Stimulated activated CD4-positive, alpha-beta T cell treated with anti-CD3 and anti-CD28 coated beads, Interleukin-15, amount 100 ng/mL, for 1 hour (primary cell): ENCODE measurements at places on chromosomes 5 and 9.

- no peak for DNase-seq
Observed at GRCh38 chr9:81759680-81760215, 70.4 kb upstream of the TLE1 start.

GRCh38 chr9:111237447-111237846 lies 92.6 kb downstream of the OR2K2 start:
- no peak for DNase-seq

DNA sequence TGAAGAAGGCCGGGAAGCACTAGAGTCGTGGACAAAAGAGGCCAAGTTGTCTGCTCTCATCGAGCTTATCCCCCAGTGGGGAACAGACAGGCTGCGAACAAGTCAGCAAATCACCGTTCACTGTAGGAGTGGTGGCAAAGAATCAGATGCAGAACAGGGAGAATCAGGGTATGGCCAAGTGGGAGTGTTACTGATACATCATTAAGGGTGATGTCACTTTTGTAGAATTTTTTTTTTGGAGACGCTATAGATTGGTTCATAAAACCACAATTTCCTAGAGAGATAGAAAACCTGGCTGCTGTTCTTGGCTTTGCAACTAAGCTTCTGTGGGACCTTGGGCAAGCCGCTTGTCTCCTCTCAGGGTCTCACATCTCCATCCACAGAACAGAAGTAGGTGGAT lies 21.3 kb downstream of the SPRY4 start:
- no peak for DNase-seq

DNA sequence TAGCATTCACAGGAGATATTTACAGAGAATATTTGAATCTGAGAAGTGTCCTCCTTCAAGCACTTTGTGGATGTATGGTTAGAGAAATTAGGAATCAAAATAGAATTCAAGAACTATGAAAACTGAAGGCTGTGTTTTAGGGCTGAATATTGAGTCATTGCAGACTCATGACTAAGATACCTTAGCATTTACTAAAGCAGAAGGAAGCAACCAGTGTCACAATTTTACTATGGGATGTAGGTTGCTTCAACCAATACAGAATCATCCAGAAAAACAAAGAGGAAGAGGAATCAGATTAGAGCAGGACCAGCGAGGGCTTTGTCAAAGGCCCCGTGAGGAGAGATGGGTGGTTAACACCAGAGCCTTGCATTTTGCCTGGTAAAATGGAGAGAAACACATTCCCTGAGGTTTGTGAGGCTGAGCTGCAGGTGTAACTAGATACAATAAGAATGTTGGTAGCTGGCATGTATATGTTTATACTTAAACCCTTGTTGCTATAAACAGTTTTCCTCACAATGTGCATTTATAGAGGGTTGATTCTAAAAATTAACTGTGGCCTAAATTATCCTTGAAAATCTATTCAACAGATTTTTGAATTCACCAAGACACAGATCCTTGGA lies 518.1 kb downstream of the AGTPBP1 start:
- no peak for DNase-seq

DNA sequence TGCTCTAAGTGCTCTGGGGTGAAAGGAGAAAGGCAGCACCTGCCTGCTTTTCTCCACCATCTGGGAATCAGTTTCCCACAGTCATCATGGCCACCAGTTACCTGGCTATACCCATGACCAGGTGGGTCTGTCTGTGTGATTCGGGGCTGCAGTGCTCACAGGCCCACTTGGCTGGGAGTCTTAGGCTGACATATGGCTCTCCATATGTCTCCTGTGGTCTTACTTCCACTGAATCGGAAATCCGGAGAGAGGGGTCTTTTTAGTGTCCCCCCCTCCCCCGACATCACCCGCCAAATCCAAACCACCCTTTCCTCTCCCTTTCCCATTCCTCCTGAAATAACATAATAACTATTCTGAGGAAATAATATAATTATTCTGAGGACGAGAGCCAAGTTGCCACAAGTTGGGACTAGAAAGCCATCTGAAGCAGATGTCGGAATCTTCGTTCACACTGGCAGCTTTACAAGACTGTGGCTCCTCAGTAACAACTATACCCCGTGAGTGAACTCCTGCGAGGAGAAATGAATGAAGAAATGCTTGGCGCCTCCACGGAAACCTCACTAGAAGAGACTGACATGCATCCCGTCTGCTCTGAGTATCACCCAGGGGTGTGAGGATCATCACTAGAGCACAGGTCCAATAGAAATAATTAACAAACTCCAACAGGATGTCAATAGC lies 143.4 kb downstream of the MYO10 start:
- no peak for DNase-seq

DNA sequence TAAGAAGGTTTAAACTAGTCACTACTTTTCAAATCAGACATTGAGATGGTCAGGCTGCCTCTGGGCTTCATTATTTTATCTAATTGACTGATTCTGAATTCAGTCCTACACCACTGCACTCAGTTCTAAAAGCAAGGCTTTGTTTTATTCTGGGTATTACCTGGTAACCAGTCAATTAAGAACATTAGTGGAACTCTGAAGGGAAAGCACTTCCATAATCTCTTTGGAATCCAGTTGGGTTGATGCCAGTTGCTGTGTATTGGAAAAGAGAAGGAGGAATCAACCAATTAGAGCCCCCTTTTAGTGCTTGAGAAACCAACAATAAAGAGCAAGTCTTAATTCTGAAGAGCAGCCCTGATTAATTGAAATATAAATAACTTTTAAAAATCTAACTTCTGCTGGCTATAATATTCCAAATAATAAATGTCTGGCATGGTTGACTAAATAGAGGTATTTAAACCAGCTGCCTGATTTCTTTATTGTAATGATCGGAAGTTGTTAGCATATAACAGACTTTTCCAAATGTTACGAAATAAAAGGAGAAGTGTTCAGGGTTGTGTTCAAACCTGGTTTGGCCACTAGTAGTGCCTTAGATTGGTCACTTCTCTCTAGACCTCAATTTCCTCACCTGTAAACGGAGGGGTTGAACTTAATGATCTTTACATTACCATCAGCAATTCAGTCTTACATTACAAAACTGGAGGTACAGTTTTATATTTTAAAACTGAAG lies 32.0 kb downstream of the CPEB4 start:
- no peak for DNase-seq

- no peak for DNase-seq
Observed at GRCh38 chr5:171992305-171992704, 14.1 kb downstream of the FBXW11 start.

DNA sequence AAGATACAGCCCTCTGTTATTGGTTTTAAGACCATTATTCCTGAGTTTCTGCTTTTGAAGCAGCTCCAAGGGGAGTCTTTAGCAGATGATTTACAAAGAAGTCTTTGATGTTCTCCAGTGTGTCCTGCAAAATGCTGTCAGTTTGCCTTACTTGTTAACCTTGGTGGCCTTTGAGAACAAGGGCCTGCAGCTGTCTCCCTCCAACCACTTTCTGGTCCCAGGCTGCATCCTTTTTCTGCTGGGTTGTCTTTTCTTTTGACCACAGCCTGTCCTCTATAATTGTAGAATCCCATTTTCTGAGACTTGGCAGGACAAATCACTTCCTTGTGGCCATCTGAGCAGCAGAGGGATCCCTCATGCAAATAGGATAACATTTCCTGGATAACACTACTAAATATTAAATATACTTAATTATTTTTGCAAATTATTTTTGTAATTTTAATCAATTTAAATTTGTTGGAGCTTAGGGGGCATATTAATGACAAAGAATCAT lies 281.4 kb downstream of the DMRT2 start:
- DNase-seq: no peak

DNA sequence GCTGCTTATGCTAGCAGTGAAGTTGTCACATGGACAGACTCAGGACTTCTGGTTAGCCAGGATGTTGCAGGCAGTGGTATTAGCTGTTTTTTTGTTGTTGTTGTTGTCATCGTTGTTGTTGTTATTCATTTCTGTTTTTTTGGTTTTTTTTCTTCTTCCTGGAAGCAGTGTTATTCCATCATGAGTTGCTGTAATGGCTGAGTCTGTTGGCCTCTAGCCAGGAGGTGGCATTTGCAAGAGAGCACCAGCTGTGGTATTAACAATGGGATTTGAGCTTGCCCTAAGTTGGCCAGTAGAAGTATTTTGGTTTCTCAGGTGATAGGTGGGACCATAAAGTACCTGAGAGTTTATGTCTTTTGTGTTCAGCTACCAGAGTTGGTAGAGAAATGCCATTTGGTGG lies 561.1 kb downstream of the KCTD16 start:
- no peak for DNase-seq

GRCh38 chr5:136620016-136620419 lies 254.7 kb upstream of the TRPC7 start:
- no peak for DNase-seq

- no peak for DNase-seq
Observed at GRCh38 chr5:172644266-172644665, 3.2 kb downstream of the NEURL1B start.

DNA sequence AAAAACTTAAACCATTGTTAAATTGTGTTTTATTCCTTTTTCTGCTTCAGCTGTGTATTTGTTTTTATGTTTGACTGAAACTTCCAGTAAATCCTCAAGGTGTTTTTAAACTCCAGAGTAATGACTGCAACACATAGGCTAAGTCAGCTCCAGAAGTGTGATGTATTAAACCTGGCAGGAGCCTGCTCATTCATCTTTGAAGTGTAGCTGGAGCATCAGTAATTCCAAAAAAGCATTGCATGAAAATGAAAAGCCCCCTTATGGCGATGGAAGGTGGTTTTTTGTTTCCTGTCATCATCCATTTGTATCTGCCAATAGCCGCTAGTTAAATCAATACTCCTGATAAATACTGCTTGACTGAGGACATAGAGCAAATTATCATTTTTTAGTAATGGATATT lies 474.2 kb upstream of the ADAMTS16 start:
- no peak for DNase-seq

- DNase-seq: no peak
Observed at GRCh38 chr5:127290946-127291693, 524 bp downstream of the MEGF10 start.

GRCh38 chr5:167296661-167297060 lies 994.8 kb upstream of the WWC1 start:
- no peak for DNase-seq

GRCh38 chr9:6944896-6945295 lies 187.1 kb downstream of the KDM4C start:
- DNase-seq: no peak

DNA sequence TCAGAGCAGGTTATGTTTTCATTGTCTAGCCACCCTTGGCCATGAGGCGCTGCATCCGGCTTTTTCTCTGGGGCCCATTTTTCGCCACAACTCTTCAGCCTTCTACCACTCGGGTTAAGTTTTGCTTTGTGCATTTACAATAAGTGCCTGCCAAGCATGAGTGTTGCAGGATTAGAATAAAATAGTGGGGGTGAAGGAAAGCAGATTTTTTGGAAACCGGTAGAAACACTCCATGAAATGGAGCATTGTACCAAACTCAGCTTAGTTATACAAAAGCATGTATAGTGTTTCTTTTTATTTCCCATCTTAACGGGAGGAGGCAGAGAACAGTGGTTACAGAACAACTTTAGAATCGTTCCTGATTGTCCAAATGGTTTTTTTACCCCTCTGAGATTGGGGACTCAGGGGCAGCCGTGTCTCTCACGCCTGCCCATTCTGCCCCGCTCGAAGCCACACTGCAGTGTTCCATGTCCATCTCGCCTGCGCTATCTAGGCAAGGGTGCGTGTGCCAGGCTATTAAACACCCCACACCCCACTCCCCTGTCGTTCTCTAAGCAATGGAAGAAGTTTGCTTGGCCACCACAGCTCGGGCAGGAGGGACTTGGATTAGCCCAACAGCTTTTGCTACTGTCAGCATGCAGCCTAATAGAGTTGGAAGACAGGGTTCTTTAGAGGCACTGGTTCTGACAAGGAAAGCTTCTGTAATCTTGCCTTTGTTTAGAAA lies 268.8 kb upstream of the WWC1 start:
- DNase-seq: no peak
